ENCODE measurements at places on chromosomes 2 and 18.

DNA sequence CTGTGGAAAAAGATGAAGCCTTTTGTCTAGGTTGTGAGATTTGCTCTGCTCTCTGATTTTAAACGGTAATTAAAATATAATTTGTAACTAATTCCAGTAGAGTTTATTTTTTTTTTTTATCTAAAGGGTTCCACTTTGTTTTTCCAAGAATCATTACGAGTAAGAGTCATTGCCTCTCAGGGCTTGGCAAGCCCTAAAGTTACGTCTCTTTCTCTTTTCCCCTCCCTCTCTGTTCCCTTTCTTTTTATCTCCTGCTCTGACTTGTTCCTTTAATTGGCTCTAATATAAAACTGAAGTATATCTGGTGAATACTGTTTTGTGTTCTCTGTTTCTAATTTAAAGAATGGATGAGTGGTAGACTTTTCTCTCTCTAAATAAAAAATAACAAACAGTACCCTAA is 75.8 kb downstream of the CALCRL start:
- peak; percentile 63 for DNase-seq

- no peak for DNase-seq
Measured at GRCh38 chr18:5481621-5482020, 62.2 kb downstream of the EPB41L3 start.

- DNase-seq: peak; percentile 73
Measured at GRCh38 chr2:5164776-5165525, 527.2 kb upstream of the SOX11 start.

DNA sequence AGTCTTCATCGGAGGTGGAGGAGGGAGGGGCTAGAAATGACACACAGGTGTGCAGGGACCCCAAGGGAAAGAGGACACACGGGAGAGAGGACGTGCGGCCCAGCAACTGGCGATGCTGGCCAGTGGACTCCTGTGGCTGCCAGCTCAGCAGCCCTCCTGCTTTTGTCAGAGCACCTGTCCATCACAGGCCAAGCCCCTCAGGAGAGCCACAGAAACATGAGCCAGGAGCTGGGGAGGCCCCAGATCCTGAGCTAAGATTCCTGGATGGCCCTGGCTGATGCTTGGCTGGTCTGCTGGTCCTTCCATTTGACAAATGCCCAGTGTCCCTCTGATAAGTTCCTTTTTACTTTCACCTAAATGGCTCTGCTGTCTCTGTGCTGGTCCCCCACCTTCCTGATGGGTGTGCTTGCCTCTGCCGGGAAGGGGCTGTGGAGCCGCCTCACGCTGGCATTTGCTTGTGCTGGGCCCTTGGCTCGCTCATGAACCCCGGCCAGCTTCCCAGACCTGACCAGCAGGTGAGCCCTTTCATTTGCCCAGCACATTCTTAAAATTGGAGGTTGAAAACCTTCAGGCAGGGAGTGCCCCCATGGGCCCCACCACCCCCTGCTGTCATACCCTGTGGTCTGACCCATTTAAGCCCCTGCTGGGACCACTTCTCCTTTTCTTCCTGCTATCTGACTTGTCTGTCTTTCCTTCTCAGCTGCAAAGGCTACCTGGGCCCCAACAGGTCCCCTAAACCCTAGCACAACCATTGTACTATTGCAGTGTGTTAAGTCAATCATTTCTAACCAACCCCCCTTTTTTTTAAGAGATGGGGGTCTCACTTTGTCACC is 37.3 kb downstream of the CYP27C1 start:
- DNase-seq: no peak

DNA sequence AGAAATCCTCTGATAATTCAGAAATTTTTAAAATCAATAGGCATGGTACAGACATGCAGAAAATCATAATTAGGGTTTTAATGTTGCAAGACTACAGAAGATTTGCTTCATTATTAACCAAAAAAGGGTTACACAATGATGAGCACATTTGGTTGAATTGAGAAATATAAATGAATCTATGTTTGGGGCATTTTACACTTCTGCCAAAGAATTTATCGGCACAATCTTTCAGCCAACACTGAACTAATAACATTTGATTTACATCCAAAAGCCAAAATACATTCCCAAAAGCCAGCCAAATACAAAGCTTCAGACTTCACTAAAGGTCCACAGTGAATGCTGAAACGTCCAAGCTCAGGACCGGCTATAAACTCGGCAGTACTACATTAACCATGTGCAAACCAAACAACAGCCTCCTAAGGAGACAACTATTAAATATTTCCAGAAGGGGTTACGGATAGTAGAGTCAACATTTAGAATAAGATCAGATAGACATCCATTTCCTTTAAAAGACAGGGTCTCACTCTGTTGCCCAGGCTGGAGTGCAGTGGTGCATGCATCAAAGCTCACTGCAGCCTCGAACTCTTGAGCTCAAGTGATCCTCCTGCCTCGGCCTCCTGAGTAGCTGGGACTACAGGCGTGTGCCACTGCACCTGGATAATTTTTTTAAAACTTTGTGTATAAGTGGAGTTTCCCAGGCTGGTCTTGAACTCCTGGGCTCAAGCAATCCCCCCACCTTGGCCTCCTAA is 29.4 kb downstream of the SPRED2 start:
- DNase-seq: no peak

GRCh38 chr2:148999451-148999921 is 39.0 kb upstream of the LYPD6B start:
- peak; percentile 31 for DNase-seq

DNA sequence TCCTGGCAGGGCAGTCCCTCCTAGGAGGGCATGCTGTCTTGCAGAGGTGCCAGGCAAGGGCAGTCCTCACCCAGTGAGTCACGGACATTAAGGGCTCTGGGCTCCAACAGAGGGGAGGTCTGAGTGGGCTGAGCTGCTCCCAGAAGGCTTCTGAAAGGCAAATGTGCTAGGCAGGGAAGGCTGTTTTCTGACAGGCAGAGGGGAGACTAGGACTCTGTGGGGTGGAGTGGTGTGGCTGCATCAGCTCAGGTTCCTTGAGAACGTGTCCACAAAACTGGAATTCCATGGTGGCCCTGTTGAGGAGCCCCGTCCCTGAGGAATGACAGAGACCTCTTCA is 283.5 kb downstream of the MYCN start:
- DNase-seq: peak; percentile 28

GRCh38 chr2:151027151-151027550 is 234.5 kb downstream of the RBM43 start:
- peak; percentile 25 for DNase-seq

DNA sequence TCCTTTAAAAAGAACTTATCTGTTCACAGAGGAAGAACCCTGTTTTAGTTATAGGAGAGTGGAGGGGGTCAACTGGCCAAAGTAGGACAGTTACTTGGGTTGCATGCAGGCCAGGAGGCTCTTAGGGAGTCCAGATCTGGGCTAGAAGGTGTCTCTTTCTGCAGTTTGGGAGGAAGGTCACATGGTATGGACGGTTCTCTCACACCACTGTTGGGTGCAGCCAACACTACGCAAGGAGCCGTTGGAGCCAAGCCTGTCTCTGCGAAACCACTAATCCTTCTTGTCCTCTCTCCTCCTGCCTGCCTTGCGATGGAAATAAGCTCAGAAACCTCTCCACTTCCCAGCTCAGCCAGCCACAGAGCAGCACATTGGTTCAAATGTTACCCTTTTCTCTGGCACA is 105.9 kb upstream of the TGFA start:
- no peak for DNase-seq

- DNase-seq: no peak
Measured at GRCh38 chr2:2879781-2880180, 497.8 kb downstream of the EIPR1 start.

DNA sequence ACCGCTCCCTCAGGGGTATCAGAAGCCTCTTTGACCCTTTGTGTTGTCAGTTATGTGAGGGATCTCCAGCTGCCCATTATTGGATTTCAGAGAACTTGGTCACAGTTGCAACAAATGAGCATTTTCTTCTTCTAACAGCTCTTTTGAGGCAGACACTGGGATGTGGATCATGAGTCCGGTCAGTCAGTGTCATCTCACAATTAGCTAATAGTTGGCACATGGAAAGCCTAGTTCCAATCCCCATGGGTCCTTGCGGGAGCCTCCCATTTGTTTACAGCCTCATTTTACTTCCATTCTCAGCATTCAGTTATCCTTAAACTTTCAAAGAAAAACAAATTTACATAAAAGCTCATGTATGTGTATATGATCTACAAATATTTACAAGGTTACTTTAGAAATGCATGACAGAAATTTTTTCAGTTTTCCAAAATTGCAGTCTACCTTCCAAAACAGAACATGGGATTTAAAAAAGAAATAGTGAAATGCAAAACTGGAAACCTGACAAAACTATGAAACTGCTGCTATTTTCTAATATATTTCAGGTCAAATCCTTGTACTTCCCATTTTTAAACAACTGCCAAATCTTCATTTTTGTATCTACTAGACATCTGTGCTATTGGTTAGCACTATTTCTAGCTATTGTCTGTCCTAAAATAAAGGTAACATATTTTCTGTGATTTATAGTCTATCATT is 547.1 kb upstream of the ZEB2 start:
- DNase-seq: no peak

DNA sequence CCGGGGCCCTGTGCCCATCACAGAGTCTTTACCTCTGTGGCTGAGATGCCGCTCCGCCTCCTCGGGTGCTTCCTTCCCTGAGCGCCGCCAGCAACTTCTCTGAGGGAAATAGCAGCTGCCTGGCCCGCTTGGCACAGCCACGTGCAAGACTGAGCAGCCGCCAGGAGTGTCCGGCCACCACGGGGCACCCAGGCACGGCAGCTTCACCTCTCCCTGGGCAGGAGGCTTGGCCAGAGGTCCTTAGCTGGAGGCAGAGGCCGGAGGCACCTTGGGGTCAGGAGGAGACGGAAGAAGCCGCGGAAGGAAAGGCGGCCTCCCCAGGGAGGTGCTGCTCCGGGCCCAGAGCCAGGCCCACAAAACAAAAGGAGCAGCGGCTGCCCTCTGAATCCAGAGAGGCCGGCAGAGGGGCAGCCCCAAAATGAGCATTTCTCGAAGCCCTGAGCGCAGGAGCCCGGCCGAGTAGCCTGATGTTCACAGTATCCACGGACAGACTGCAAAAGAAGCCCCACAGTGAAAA is 6.0 kb upstream of the LIMS2 start:
- peak; percentile 50 for DNase-seq

GRCh38 chr2:213678437-213679218 is 394.4 kb downstream of the SPAG16 start:
- no peak for DNase-seq

Data from astrocyte of the hippocampus (primary cell).